B cell (primary cell): ENCODE measurements at places on chromosomes 16 and 17.

DNA sequence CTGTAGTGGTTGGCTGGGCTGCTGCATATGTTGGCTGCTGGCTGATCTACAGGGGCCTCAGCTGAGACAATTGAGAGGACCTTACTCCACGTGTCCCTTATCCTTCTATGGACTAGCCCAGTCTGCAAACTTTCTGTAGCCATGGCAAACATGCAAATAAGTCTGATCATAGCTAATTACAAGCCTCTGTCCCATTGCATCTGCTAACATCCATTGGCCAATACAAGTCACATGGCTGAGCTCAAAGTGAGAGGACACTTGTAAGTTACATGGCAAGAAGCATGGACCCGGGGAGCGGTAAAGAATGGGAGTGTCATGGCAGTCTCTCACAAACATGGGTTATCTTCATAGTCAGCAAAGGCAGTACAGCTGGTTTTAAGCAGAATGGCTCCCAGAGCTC, 11.6 kb upstream of the IL4R start:
- no peaks in the 10 kb centered on the region for H3K36me3 ChIP-seq
- peaks cover 82% of the 10 kb centered on the region for H3K4me1 ChIP-seq
- no peak overlapping the region for H3K4me3 ChIP-seq
- DNase-seq = no peak
- H3K27ac ChIP-seq = peak overlapping the region; percentile 74
- H3K27me3 ChIP-seq = no peaks in the 10 kb centered on the region

GRCh38 chr17:14211801-14212200, 24.9 kb downstream of the CDRT15 start:
- H3K27ac ChIP-seq = no peak overlapping the region
- peaks cover 15% of the 10 kb centered on the region for H3K36me3 ChIP-seq
- no peaks in the 10 kb centered on the region for H3K4me1 ChIP-seq
- peaks cover 7% of the 10 kb centered on the region for H3K27me3 ChIP-seq
- DNase-seq = peak; percentile 54

GRCh38 chr17:18059283-18059682, 20.1 kb downstream of the GID4 start:
- no peak overlapping the region for H3K4me3 ChIP-seq
- peaks cover 56% of the 10 kb centered on the region for H3K36me3 ChIP-seq
- no peaks in the 10 kb centered on the region for H3K27me3 ChIP-seq
- H3K4me1 ChIP-seq = no peaks in the 10 kb centered on the region
- no peak overlapping the region for H3K27ac ChIP-seq

DNA sequence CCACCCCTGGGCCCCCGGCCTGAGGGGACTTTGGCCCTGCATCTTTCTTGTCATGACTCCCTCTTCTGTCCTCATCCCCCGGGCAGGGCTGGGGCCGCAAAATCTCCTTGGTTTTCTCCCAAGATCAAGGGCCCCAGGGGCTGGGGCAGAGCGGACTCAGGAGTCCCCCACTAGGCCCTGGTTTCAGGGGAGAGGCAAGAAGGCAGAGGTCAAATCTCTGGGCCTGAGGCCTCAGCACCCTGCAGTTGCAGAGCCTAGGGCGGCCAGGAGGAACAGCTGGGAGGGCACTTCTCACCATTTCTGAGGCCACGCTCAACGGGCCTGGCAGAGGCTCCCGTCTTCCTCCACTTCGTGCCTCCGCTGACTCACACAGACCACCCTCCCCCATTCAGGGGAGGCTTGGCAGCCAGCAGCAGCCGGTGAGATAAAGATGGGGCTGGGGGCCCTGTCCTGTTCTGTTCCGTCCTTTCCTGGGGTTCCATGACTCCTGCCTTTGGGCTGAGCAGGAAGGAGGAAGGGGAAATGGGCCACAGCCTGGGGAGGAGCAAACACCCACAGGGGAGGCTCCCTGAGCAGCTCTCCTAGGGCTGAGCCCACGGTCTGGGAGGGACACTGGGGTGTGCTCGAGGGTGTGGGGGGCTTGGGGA, 12.4 kb downstream of the ZSCAN10 start:
- DNase-seq = no peak
- no peaks in the 10 kb centered on the region for H3K36me3 ChIP-seq
- no peak overlapping the region for H3K4me3 ChIP-seq
- H3K27ac ChIP-seq = no peak overlapping the region
- H3K27me3 ChIP-seq = no peaks in the 10 kb centered on the region

DNA sequence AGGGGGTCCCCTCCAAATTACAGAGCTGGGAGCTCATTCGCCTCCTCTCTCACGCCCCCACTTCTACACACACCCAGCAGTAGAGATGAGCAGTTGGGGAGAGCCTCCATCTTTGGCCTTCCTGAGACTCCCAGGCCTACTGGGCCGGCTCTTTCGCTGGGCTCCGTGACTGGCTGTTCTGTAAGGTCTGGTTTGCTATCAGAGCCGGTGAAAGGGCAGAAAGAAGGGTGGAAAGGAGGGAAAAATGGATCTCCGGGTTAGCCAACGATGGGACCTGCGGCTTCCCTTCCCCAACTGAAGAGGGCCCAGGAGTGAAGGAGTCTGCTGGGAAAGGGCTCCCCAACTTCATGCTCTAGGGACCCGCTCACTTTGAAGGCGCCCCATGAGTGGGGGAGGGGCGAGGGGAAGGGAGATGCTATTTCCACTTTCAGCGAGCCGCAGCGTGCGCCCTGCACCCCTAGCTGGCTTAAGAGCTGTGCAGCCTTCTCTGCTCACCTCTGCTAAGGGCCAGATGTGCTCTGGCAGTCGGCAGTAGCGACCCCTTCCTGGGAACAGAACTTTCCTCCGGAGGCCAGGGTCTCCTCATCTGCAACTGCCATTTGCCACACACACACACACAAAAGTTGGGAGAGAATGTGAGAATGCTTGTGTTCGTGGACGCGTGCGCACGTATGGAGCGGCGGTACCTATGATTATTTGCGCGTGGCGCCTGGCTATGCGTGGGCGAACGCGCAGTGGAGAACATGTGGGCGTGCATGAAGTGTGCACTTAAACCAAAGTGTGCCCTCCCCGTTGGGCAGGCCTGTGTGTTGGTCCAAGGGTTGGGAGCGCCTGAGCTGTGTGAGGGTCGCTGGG, 2.9 kb upstream of the FOXF1 start:
- no peak overlapping the region for H3K4me3 ChIP-seq
- peaks cover 82% of the 10 kb centered on the region for H3K27me3 ChIP-seq
- peaks cover 50% of the 10 kb centered on the region for H3K4me1 ChIP-seq
- DNase-seq = no peak
- no peaks in the 10 kb centered on the region for H3K36me3 ChIP-seq

GRCh38 chr16:200388-200787, 20.1 kb downstream of the HBQ1 start:
- H3K4me1 ChIP-seq = no peaks in the 10 kb centered on the region
- H3K4me3 ChIP-seq = no peak overlapping the region
- H3K27ac ChIP-seq = no peak overlapping the region
- no peak for DNase-seq
- peaks cover 67% of the 10 kb centered on the region for H3K36me3 ChIP-seq
- H3K27me3 ChIP-seq = no peaks in the 10 kb centered on the region

GRCh38 chr16:84397090-84397489, 28.8 kb downstream of the ATP2C2 start:
- no peak overlapping the region for H3K27ac ChIP-seq
- no peak for DNase-seq
- H3K4me3 ChIP-seq = no peak overlapping the region
